ENCODE measurements at places on chromosomes 2 and 18.

- no peak for DNase-seq
These were observed 190.4 kb downstream of the RIT2 start for GRCh38 chr18:42925036-42925435.

GRCh38 chr2:239953418-239954061 lies 71.6 kb downstream of the NDUFA10 start:
- DNase-seq: no peak

GRCh38 chr2:68388358-68388757 lies 23.3 kb downstream of the PLEK start:
- DNase-seq: no peak

- DNase-seq: no peak
These were observed 169.2 kb upstream of the NCK2 start for GRCh38 chr2:105575499-105576025.

GRCh38 chr2:238370823-238371372 lies 50.6 kb downstream of the TRAF3IP1 start:
- peak; percentile 13 for DNase-seq

DNA sequence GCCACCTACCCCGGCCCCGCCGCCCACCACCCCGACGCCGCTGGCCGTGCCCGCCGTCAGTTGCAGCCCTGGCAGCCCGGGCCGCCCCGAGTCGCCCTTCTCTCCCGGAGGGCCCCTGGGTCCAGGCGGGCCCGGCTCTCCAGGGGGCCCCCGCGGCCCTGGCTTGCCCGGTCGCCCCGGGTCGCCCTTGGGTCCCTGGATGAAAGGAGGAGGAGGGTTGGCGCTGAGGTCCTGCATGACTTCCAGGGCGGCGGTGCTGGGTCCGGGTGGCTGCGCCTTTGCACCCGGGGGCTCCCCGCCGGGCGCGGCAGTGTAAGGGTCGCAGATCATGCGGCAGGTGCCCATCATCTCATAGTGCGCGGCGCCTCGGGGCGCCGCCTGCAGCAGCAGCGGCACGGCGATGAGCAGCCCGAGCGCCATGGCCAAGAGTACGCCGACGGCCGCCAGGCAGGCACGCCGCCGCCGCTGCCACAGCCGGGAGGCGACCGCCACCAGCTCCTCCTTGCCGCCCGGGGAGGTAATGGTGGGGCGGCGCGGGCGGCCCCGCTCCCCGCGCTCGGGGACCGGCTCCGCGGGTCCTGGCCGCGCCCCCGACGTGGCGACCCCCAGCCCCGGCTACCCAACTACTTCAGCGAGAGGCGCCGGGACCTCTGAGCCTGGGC lies 570 bp downstream of the C1QL2 start:
- DNase-seq: no peak
